ENCODE measurements at places on chromosomes 13 and 19. TPM values are rescaled to one million over a fixed set of nuclear protein-coding genes. Genes with fewer than 3 reads are reported as not detected.
A peak's percentile ranks its signal among the peaks of the same experiment; 100 is the strongest.

GRCh38 chr19:12611361-12611699, 610 bp downstream of the ZNF791 start:
- peak overlapping the region; percentile 95 for H3K27ac ChIP-seq
- no peak for DNase-seq
- peaks cover 10% of the 10 kb centered on the region for H3K36me3 ChIP-seq
- H3K27me3 ChIP-seq: no peaks in the 10 kb centered on the region
- H3K4me3 ChIP-seq: peak overlapping the region; percentile 71
- peaks cover 27% of the 10 kb centered on the region for H3K4me1 ChIP-seq

GRCh38 chr13:46124531-46124966, 19.7 kb upstream of the CPB2 start:
- no peak for DNase-seq
- H3K4me3 ChIP-seq: no peak overlapping the region
- H3K27ac ChIP-seq: peak overlapping the region; percentile 66
- no peaks in the 10 kb centered on the region for H3K27me3 ChIP-seq
- H3K4me1 ChIP-seq: peaks cover 11% of the 10 kb centered on the region

GRCh38 chr19:51247972-51248590, 2.8 kb upstream of the SIGLECL1 start:
- H3K27me3 ChIP-seq: no peaks in the 10 kb centered on the region
- no peak overlapping the region for H3K27ac ChIP-seq
- H3K36me3 ChIP-seq: no peaks in the 10 kb centered on the region
- no peak overlapping the region for H3K4me3 ChIP-seq

GRCh38 chr13:50626101-50626547, 217.4 kb downstream of the DLEU7 start:
- H3K36me3 ChIP-seq: no peaks in the 10 kb centered on the region
- H3K4me1 ChIP-seq: no peaks in the 10 kb centered on the region
- H3K27me3 ChIP-seq: no peaks in the 10 kb centered on the region
- no peak for DNase-seq

DNA sequence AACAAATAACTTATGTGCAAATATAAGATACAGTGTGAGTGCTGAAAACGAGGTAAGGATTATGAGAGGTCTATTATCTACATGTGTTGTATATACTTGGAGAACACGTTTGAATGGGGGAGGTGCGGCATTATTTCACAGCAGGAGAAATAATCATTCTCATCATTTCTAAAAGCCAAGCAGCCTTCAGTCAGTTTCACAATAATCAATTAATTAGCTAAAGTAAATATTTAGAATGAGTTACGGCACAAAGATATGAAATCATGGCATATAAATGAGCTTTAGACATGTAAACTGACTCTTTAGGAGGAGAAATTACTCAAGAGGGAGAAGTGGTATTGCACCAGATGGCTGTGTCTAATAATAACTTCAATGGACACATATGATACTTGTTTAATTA, 366.6 kb downstream of the DNAJC15 start:
- peaks cover 4% of the 10 kb centered on the region for H3K27me3 ChIP-seq

DNA sequence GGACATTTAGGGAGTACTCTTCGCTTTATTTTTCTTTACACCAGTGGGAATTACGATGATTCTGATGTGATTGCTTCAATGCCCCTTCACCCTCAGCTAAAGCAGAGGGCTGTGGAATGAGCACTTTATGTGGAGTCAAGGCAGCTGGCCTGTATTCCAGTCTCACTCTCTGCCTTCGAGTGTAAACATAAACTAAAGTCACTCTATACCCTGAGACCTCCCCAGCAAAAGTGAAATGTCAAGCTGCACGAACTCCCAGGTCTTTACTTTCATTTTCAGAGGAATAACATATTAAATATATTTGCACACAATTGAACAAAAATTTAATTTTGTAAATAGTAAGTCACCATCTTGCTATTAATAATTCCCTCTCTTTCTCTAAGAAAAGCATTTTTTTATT, 557.1 kb downstream of the DACH1 start:
- no peaks in the 10 kb centered on the region for H3K27me3 ChIP-seq
- no peak overlapping the region for H3K4me3 ChIP-seq
- no peak for DNase-seq
- H3K36me3 ChIP-seq: no peaks in the 10 kb centered on the region

DNA sequence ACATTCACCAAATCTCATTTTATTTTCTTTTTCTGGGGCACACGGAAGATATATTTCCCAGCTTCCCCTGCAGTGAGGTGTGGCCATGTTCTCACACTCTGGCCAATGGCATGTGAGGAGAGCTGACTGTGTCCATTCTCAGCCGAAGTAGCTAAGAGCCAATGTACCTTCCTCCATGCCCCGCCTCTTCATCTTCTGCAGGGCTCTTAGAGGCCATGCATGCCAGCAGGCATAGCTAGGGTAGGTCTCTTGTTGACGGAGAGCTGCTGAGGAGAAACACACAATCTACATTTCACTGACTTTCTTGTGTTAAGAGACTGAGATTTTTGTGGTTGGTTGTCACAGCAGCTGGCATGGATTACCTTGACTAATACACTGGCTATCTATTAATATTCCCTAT, 9.8 kb upstream of the MICU2 start:
- H3K36me3 ChIP-seq: no peaks in the 10 kb centered on the region
- H3K4me1 ChIP-seq: no peaks in the 10 kb centered on the region
- DNase-seq: no peak
- H3K4me3 ChIP-seq: no peak overlapping the region
- no peaks in the 10 kb centered on the region for H3K27me3 ChIP-seq

Gene IER2
- total RNA-seq: 323 TPM

Gene IL12RB1
- total RNA-seq: 18.0 TPM

Gene PODNL1
- total RNA-seq: not detected

Gene RFPL4A
- not detected for total RNA-seq

Gene NFIC
- total RNA-seq: 31.1 TPM

Gene ZNF784
- 9.0 TPM for total RNA-seq

Gene C19orf18
- total RNA-seq: 2.0 TPM
